ENCODE measurements at places on chromosomes 1 and 21. TPM values are rescaled to one million over a fixed set of nuclear protein-coding genes. Genes with fewer than 3 reads are reported as not detected.

C21orf91 gene
- 18.9 TPM for total RNA-seq

GPR153 gene
- 5.6 TPM for total RNA-seq

- no peak for DNase-seq
These were observed 9.4 kb downstream of the CNR2 start for GRCh38 chr1:23903754-23904153.

DNA sequence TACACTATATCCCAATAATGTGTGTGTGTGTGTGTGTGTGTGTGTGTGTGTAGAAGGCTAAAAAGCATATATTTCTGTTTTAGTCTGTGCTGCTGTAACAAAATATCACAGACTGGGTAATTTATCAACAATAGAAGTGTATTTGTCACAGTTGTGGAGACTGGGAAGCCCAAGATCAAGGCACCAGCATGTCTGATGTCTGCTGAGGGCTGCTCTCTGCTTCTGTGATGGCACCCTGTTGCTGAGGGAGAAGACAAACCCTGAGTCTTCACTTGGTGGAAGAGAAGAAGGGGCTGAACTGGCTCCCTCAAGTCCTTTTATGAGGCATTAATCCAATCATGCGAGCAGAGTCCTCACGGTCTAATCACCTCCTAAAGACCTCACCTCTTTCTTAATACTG lies 23.0 kb upstream of the RAB4A start:
- no peak for DNase-seq

GRCh38 chr1:162193815-162194214 lies 124.3 kb downstream of the NOS1AP start:
- no peak for DNase-seq

All from heart right ventricle (tissue), 16 donors.